Activated T-cell treated with anti-CD3 and anti-CD28 coated beads, Interleukin-2, amount 50 U/mL, for 4 hours (primary cell): ENCODE measurements at places on chromosomes 11 and 22. TPM values are rescaled to one million over a fixed set of nuclear protein-coding genes. Genes with fewer than 3 reads are reported as not detected.

The MYH9 gene
- total RNA-seq = 673 TPM

The GGTLC2 gene
- not detected for total RNA-seq

The SMTNL1 gene
- not detected for total RNA-seq

The CCDC73 gene
- total RNA-seq = not detected

The HTR3A gene
- not detected for total RNA-seq

The HINFP gene
- total RNA-seq = 20.1 TPM
